Right cardiac atrium (tissue), 5 donors: ENCODE measurements at places on chromosomes 11 and 22. TPM values are rescaled to one million over a fixed set of nuclear protein-coding genes. Genes with fewer than 3 reads are reported as not detected.

NEFH gene
- 0.43 TPM for total RNA-seq

ANO1 gene
- 8.8 TPM for total RNA-seq

OR52A1 gene
- not detected for total RNA-seq

TRIM48 gene
- total RNA-seq, result not detected

CCDC87 gene
- total RNA-seq, result 0.53 TPM

RAB3IL1 gene
- 12.5 TPM for total RNA-seq

ENTHD1 gene
- total RNA-seq, result not detected

CNIH2 gene
- not detected for total RNA-seq

OR8U1 gene
- not detected for total RNA-seq

RIC3 gene
- total RNA-seq, result 18.3 TPM

SOX6 gene
- total RNA-seq, result 22.4 TPM

SLC22A8 gene
- not detected for total RNA-seq

PHETA2 gene
- 11.5 TPM for total RNA-seq

OR52N5 gene
- total RNA-seq, result not detected

CD3E gene
- 0.59 TPM for total RNA-seq

DGCR6 gene
- 11.2 TPM for total RNA-seq

CELSR1 gene
- 7.2 TPM for total RNA-seq

SYT7 gene
- total RNA-seq, result 48.3 TPM

UPB1 gene
- 3.0 TPM for total RNA-seq

RANGAP1 gene
- 36.6 TPM for total RNA-seq

APLNR gene
- 26.4 TPM for total RNA-seq

MUC5AC gene
- not detected for total RNA-seq

SLCO2B1 gene
- total RNA-seq, result 40.7 TPM

RTN4RL2 gene
- 0.81 TPM for total RNA-seq

SLC22A12 gene
- not detected for total RNA-seq

TMEM121B gene
- 1.1 TPM for total RNA-seq

FAM111A gene
- total RNA-seq, result 10.4 TPM

CLMP gene
- total RNA-seq, result 34.1 TPM

SFI1 gene
- 10.4 TPM for total RNA-seq

CALCA gene
- total RNA-seq, result not detected

ELMOD1 gene
- 7.9 TPM for total RNA-seq

MMP12 gene
- not detected for total RNA-seq

POLR2L gene
- 220 TPM for total RNA-seq

FGF19 gene
- not detected for total RNA-seq

SSTR3 gene
- total RNA-seq, result not detected

CCDC88B gene
- 10.4 TPM for total RNA-seq

SMIM38 gene
- total RNA-seq, result not detected

ANAPC15 gene
- 50.1 TPM for total RNA-seq

PTPRJ gene
- total RNA-seq, result 7.6 TPM

PLAAT4 gene
- 17.9 TPM for total RNA-seq

WBP2NL gene
- total RNA-seq, result 0.51 TPM

KCNQ1 gene
- 36.5 TPM for total RNA-seq

ADM2 gene
- total RNA-seq, result not detected
